ENCODE measurements at places on chromosomes 1 and 21.

DNA sequence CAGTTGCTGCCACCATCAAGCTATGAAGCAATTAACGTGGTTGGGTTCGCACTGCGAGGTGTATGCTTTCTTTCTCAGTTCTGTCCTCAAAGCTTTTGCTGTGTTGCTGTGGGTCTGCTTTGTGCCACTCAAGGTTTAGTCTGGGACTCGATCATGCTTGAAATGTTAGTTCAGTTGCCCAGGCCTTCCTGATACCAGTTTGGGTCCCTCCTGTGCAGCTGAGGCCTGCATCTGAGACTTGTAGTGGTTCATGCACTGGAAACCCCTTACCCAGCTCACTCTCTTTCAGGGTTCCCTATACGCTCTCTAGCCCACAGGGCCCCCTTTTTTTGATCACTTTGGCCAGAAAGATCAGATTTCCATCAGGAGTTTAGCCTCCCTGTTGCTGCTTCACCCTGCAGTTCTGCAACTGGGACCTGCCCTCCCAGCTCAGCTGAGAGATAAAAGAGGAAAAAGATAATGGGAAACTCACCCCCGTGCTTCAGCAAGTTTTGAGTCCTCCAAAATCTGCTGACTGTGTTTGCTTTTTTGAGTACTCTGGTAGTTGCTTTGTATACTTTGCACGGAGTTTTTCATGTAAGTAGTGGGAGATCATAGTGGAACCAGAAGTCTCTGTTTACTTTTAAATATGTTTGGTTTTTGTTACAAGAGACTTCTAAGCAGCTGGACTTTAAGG lies 317.0 kb downstream of the HHAT start:
- no peak for DNase-seq

- DNase-seq = no peak
Observed at GRCh38 chr1:104720741-104721140, 971.0 kb downstream of the AMY1C start.

- no peak for DNase-seq
Observed at GRCh38 chr1:89629146-89629545, 3.8 kb upstream of the LRRC8C start.

DNA sequence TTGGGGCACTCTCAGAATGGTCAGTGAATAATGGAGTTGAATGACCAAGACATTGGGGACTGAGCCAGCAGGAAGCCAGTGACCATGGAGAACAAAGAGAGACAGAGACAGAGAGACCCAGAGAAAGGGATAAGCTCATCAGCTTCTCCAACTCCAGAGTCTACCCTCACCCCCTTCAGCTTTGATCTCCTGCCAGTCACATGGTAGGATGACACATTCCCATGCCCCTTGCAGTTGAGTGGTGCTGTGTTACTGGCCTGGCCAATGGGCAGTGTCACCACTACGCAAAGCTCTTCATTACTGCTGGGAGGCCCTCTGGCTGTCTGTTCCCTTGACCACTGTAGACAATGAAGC lies 643.5 kb downstream of the AJAP1 start:
- no peak for DNase-seq

- DNase-seq = no peak
Observed at GRCh38 chr1:218677026-218677425, 331.9 kb downstream of the TGFB2 start.
